ENCODE measurements at places on chromosomes 16 and 17.

DNA sequence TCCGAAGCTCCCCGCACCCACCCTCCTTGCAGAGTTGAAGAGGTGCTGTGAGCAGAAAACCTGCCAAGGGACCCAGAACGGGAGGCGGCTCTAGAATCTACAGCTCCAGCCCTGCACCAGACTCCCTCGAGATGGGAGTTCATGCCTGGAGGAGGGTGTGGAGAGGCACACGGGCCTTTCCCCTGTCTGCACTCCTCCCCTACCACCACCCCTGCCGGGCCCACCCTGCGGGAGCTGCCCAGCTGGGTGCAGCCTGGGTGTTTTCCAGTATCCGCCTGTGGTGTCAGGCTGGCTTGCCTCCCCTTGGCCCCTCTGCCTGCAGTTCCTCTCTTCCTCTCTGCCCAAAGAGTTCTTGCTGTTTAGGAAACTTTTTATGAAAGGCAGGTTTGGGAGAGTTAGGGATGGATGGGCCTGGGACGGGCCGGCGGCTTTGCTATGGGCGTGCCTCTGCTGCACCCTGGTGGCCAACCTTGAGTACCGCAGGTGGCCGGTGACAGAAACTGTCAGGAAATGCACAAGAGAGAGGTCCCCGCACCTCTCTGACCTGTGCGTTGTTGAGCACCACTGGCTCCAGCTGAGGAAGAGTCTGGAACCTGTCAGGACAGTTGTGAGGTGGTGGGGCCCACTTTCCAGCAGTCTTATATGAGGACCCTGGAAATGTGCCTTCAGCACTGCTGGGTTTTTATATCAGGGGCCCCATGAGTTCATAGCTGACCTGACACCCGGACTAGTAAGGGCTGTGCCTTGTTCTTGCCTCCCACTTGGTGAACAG, 354.1 kb downstream of the SEC14L1 start:
- DNase-seq = peak; percentile 94

GRCh38 chr16:55672471-55672870, 16.7 kb downstream of the SLC6A2 start:
- no peak for DNase-seq

DNA sequence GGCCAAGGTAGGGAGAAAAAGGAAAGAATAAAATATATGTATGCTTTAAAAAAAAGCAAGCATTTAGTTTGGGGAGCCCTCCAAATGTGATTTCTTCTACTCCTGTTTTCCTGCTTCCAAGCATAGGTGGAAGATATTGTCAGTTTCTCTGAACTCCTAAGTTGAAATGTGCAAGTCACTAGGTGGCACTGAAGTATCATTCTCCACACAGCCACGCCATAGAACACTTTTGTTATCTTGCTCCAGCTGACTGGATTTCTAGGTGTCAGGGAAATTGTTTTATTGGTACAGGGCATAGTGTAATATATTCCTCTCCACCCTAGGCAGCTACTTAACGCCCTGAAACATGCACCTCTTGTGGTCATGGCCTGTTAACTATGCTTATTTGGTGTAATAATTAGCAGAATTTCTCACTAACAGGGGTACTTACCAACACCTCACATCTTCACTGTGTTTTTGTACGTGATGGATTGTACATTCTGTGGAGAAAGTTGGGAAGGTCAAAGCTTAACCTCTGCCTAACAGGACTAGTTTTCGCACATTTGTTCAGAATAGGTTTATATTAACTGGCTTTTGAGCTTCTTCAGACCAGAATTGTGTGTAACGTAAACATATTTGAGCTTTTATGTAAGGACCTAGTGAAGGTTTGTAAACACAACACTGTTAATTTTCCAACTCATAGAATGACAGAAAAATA, 69.3 kb downstream of the FTO start:
- no peak for DNase-seq

- DNase-seq = no peak
These were observed 6.6 kb upstream of the SALL1 start for GRCh38 chr16:51157698-51158097.

GRCh38 chr17:9598661-9599060, 22.2 kb downstream of the CFAP52 start:
- no peak for DNase-seq

- DNase-seq = no peak
These were observed 331.3 kb downstream of the SEC14L1 start for GRCh38 chr17:77471984-77472461.

- DNase-seq = no peak
These were observed 5.8 kb upstream of the CBX4 start for GRCh38 chr17:79844869-79845600.

DNA sequence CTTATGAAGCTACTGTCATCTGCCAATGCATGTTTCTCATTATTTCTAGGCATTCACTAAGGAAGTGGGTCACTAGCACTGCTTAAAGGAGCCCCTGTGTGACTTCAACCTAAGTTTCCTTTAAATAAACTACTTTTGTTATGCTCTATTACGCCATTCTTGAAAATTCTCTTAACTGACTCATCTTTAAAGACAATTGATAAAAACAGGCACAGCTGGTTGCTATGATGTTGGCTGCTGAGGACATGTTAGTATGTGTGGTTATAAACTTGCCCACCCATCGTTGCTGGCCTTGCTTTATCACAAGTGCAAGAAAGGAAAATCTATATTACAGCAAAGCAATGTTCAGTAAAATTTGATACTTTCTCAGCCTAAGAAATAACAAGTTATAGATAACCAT, 75.8 kb upstream of the CNTNAP4 start:
- DNase-seq = no peak

- DNase-seq = no peak
These were observed 15.5 kb downstream of the SNF8 start for GRCh38 chr17:48928876-48929811.

GRCh38 chr16:85047867-85048455, 20.4 kb downstream of the KIAA0513 start:
- no peak for DNase-seq

DNA sequence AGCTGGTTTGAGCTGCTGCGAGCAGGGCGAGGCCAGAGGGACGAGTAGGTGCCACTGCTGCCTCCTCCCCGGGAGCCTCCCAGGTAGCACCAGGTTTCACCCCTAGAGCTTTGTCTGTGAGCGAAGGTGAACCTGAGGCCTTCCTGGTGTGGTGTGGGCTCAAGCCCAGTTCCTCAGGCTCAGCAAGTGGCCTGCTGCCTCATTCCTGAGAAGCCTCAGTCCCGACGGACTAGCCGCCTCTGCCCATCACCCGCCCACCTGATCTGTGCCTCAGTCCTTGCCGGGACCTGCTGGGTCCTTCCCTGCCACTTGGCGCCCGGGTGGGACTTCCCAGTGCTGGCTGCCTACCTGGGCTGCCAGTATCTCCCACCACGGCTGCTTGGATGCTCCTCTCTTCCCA, 1.7 kb downstream of the NLRC3 start:
- no peak for DNase-seq

GRCh38 chr16:72604375-72604774, 432.4 kb upstream of the PMFBP1 start:
- DNase-seq = no peak

DNA sequence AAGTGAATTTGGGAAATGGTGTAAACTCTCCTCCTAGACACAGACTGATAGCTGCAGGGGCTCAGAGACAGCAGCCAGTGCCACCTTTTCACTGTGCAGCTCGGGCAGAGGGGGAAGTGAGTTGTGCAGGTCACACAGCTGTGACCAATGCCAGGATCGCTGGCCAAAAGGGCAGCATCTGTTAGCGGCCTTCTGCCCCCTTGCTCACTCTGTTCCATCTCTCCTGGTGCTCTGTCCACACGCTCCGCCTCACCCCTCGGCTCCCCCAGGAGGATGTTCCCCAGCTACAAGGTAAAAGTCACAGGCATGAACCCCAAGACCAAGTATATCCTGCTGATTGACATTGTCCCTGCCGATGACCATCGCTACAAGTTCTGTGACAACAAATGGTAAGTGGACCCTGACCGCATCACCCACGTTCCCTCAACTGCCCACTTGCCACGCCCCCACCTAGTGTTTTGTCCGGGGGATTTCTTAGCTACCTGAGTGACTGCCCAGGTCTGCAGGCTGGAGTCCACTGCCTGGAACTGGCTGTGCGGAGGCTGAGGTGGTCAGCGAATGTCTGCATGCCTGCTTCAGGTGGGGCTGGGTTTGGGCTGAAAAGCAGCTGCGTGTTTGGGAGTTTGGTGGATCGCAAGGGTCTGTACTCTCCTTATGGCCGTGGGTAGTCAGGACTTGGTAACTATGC, 13.5 kb downstream of the TBX4 start:
- DNase-seq = no peak

- no peak for DNase-seq
These were observed 19.3 kb downstream of the TMEM11 start for GRCh38 chr17:21194703-21195102.

DNA sequence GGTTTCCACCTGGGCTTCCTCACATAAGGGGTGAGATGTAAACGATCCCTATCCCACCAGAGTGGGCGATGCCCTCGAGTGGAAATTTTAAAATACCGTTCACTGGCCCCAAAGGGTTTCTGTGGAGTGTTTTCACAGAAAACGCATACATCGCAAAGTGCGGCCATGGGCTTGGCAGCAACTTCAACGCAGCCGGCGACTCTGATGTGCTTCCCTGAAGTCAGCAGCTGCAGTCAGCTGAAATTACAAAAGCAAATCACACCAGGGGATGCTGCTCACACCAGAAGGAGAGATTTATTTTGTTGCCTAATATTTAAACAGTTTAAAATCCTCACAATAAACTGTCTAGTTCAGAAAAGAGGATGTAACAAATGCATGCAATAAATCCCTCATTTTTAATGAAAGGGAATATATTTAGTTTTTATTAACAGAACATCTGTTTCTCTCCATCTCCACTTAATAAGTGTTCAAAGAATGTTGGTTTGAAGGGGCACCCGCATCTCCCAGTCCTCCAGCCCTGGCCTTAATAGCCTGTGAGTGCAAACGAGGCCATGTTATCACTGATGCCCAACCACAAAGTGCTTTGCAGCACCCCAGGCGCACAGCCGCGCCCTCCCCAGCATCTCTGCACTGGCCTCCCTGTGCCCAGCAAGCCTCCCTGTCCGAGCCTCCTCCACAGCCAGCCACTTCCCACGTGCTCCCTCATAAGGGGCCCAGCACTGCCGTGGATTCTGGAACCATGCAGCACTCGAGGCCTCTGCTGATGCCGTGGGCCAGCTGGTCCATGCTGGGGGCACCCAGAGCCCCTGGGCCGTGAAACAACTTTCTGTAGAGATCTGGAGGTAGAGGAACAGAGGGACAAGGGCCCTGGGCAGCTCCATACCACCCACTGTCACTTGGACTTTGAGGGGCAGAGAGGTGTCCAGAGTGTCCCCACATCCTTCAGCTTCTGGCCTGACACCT, 17.3 kb upstream of the XYLT2 start:
- no peak for DNase-seq

DNA sequence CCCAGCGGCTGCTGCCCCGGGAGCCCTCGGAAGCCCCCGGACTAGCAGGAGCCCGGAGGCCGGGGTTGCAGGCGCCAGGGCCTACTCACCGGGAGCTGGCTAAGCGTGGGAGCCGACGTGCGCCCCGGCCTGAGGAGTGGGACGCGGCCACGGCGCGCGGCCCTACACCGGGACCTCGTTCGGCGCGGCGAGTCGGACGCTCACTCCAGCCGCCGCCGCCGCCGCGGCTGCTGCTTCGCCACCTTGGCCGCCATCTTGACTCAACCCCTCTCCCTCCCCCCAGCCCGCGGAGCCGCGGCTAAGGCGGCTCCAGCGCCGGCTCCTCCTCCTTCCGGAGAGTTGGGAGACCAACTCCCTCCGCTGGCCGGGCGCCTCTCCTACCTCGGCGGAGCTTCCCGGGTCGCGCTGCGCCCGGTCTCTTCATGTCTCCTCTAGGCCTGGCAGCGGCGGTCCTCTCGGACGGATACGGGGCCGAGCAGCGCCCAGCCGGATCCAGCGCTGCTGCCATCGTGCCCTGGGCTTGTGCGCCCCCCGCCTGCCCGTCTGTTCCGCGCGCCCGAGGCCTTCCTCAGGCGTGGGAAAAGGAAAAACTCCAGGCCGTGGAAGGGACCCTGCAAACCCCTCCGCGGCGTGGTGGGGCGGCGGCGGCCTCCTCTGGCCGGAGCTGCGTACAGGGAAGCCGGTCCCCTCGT, at the start of gene NCOR1:
Gene NCOR1, minus strand, starts transcription at position 262 of the 692 bp plus-strand sequence. CDS start 20,965 bp downstream, outside the sequence.
- peak; percentile 89 for DNase-seq

DNA sequence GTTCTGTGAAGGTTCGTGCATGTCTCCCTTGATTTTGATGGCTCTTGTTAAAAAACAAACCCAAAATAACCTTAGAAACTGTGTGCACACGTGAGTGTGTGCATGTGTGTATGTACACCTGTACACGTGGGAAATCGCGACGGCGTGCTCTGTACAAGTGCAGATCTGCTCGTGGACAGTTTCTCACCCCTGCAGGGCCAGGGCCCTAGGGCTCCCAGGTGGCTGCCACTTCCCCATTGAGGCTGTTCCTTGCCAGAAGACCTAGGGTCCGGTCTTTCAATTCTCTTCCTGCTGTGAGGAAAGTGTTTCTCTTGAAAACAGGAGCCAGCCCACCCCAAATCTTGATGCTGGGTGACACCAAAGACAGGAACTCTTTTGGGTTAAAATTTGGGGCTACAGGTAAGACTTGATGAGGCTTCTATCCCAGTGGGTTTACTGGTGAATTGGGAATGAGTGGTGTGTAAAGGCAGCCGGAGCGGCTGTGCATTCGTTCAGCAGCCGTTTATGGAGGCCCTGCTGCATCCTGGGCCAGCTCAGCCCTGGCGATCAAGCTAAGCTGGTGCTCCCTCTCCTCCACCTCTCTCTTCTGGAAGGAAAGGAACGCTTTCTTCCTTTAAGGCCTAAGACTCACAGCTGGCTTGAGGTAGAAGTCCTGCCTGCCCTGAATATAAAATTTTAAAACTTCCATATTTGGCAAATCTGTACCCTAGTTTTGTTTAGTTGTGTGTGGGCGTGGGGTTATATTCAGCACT, 137.9 kb downstream of the CLEC16A start:
- no peak for DNase-seq

- no peak for DNase-seq
These were observed 11.7 kb upstream of the TMED6 start for GRCh38 chr16:69363281-69363717.

DNA sequence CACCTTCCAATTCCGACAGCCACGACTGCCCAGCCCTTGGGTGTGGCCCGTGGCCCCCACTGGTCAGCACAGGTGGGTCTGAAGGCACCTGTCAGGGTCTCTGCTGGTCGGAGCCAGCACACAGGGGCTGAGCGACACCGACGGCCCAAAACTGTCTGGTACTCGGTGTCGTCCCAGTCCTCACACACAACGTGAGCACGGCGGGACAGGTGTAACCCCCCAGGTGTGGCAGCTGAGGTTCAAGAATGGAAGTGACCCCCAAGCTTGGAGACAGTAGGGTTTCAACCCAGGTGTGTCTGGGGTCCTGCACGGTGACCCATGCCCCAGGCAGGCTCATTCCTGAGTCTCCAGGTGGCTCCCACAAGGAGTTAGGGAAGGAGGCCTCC, 1.0 kb downstream of the GALNS start:
- no peak for DNase-seq

DNA sequence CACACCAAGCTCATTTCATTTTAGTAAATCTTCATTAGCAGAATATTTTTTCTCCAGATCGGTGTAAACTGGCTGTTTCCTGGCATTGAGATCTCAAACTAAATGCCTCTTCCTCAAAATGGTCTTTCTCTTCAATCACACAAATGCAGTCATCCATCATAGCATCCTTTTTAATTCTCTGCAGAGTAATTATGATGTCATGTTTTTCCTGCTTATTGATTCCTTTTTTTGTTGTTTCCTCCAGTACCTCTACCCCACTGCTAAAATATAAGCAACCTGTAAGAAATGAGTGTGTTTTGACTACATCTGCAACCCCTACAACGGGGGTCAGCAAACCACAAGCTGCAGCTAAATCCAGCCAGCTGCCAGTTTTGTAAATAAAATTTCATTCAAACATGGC, 65.6 kb upstream of the TOM1L1 start:
- DNase-seq = no peak
